ENCODE measurements at places on chromosomes 5 and 9. TPM values are rescaled to one million over a fixed set of nuclear protein-coding genes. Genes with fewer than 3 reads are reported as not detected.

RETREG1 gene
- 3.3 TPM for total RNA-seq

STRBP gene
- total RNA-seq: 13.4 TPM

CEL gene
- 0.68 TPM for total RNA-seq

OCLN gene
- total RNA-seq: 9.8 TPM

SLC6A18 gene
- total RNA-seq: not detected

IFNA2 gene
- not detected for total RNA-seq

NMUR2 gene
- total RNA-seq: 0.09 TPM

PCAT7 gene
- total RNA-seq: 0.46 TPM

HRH2 gene
- 0.51 TPM for total RNA-seq
